ENCODE measurements at places on chromosomes 6 and 20. TPM values are rescaled to one million over a fixed set of nuclear protein-coding genes. Genes with fewer than 3 reads are reported as not detected.

Gene FAXC
- total RNA-seq = 0.51 TPM

Gene TRERF1
- total RNA-seq = 4.1 TPM

Gene IL17A
- not detected for total RNA-seq

Gene GABRR2
- total RNA-seq = 0.26 TPM

Gene GID8
- 33.9 TPM for total RNA-seq

Gene ADGRG6
- 49.9 TPM for total RNA-seq

Gene NFKBIE
- 6.4 TPM for total RNA-seq

Gene PRICKLE4
- total RNA-seq = 0.26 TPM

Gene SLC22A2
- total RNA-seq = not detected

Gene C4A
- 46.0 TPM for total RNA-seq

Gene NR2E1
- not detected for total RNA-seq

Gene TAAR9
- total RNA-seq = not detected

Gene MUC22
- total RNA-seq = not detected

Gene RING1
- total RNA-seq = 33.1 TPM

Gene SPTLC3
- total RNA-seq = 5.9 TPM

Gene ARFGEF3
- total RNA-seq = under 0.01 TPM

Gene ATP6V1G2
- 4.1 TPM for total RNA-seq

Gene ADGRF4
- under 0.01 TPM for total RNA-seq

Gene CFB
- total RNA-seq = 87.1 TPM

Gene AGER
- total RNA-seq = 0.50 TPM

Gene KIAA1755
- 2.8 TPM for total RNA-seq
